Activated CD8-positive, alpha-beta memory T cell treated with anti-CD3 and anti-CD28 coated beads, Interleukin-2, amount 10 ng/mL, durations not matched to agents 7 days and 5 days (primary cell): ENCODE measurements at places on chromosomes 13 and 19. TPM values are rescaled to one million over a fixed set of nuclear protein-coding genes. Genes with fewer than 3 reads are reported as not detected.

- DNase-seq, result no peak
These were observed 3.3 kb upstream of the CDX2 start for GRCh38 chr13:27972478-27972820.

Gene CYP2F1
- total RNA-seq, result not detected

DNA sequence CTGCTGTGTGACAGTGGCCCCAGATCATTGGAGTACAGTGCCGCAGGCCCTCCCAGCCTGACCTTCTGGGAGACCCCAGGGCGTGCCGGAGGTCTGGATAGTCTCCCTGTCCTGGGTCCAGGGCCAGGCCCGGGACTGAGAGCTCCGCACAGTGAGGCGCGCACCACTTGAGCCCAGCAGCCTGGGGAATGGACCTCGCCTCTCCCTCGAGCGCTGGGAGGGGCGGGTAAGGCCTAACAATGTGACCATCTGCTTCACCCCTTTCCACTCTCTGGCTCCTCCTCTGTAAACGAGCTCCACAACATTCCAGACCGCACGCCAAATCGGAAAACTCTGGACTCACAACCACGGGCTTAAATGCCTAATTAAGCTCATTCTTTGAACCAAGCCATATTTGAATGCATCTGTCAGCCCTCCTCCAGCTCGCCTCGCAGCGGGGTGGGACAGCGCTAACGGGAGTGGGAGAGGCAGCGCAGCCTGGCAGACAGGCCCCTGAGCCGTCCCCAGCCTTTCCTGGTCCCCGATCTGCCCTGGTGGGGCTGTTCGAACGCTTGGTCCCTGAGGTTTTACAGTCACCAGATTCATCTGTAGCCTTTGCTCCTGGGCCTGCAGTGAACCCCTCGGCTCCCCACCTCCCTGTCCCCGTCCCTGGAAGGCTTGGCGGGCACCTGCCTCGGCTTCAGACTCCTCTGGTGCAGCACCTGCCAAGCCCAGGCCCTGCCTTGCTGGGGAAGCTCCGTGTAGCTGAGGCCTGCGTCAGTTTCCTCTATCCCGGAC, 120.7 kb upstream of the VSTM2B start:
- no peak for DNase-seq

GRCh38 chr19:1843116-1843515, 5.2 kb downstream of the REXO1 start:
- no peak for DNase-seq

Gene SYNE4
- 1.4 TPM for total RNA-seq

Gene PSG4
- total RNA-seq, result not detected

DNA sequence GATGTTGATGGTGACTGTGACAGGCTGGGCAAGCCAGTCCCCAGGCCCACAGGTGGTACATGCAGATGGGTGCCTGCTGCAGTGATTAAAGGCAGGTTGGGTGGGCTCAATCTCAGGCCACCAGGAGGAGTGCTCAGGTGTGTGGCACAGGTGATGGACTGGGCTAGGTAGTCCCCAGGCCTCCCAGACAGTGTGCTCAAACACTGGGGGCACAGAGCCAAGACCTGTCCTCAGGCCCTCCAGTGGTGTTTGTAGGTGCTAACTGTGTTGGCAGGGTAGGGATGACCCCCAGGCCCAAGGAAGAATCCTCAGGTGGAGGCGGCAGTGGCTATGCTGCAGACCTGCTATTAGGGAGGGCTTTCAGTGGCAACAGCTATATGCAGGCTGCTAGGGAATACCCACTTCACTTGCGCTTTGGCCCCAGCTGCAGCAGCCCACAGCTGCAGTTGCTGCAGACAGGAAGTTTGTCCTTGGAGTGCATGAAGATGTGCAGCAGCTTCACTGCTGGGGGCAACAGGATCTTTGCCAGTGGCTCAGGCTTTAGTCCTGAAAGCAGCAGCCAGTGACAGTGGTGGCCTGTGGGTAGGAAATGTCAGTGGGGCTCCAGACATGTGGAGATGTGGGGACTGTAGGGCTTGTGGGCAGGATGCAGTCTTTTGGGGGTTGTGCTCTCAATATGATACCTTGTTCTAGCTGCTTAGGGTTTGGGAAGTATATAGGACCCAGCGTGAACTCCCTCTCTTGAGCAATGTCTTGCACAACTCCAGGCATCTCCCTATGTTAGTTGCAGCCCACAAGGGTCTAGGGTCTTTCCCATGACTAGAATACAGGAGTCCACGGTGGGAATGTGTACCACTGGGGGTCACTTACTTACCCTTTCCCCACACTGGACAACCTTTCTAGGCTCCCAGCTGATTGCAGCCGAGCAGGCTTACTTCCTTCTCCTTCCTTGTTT, 54.1 kb upstream of the MLNR start:
- DNase-seq, result no peak

DNA sequence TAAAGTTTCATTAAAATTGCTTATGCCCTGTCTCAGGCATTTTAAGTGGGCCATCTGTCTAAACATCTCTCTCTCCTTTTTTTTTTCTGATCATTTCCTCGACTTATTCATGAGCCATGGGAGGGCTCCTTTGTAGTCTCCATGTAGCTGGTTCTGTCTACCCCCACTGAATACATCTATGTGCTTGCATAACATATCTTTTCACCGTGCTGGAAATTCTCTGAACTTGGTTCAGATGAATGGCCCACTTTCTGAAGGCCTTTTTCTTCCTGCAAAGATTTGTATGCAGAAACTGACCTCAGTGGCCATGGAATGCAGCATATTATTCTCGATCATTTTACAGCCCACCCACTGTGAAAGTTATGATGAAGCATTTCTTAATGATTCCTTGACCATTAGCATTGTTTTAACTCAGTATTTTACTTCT, 225.3 kb downstream of the GGACT start:
- DNase-seq, result no peak

Gene PALM3
- not detected for total RNA-seq

DNA sequence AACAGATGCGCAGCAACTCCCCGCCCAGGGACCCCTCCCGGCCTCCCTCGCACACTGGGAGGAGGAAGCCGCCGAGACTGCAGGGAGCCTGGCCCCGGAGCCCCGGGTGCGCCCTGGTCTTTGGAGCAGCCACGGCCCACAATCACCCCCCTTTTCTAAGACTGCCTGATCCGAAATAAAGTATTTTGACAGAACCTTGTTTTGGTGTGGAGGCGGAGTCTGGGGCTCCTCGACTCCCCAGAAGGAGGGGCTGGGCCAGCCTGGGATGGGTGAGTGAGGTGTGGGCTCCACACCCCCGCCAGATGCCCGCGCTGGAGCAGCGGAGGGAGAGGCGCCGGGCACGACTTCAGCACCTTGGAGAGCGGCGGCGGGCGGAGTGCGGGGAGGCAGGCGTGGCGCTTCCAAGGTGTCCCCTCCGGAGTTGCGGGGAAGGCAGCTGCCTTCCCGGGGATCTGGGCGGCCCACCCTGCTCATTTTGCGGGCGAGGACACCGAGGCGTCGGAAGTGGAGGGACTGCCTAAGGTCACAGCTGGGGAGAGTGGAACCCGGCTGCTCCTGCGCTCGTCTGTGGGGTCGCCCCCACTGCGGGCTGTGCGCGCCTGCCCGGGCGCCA, 9.4 kb downstream of the SIRT6 start:
- peak; percentile 75 for DNase-seq

GRCh38 chr13:31377946-31378345, 178.2 kb downstream of the B3GLCT start:
- DNase-seq, result no peak

DNA sequence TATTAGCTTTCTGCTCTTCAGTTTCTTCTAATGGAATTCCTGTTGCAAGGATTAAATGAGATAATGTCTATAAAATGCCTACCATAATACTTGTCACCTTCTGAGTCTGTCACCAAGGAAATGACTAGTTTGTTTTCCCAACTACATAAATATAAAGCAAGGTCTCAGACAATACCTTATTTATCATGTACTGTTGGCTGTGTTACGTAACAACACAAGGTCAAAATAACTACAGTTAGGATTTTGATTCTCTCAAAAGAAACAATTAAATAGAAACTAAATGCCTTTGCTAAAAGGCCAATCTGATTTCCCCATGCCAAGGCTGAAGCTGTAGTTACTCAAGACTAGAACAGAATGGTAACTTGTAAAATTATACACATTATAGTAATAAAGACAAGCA, 134.5 kb downstream of the PCDH9 start:
- DNase-seq, result no peak

Gene OR7C1
- total RNA-seq, result not detected

Gene KLC3
- total RNA-seq, result not detected
